ENCODE measurements at places on chromosomes 1 and 21.

GRCh38 chr1:31985430-31985829, 28.2 kb upstream of the KHDRBS1 start:
- DNase-seq, result no peak

DNA sequence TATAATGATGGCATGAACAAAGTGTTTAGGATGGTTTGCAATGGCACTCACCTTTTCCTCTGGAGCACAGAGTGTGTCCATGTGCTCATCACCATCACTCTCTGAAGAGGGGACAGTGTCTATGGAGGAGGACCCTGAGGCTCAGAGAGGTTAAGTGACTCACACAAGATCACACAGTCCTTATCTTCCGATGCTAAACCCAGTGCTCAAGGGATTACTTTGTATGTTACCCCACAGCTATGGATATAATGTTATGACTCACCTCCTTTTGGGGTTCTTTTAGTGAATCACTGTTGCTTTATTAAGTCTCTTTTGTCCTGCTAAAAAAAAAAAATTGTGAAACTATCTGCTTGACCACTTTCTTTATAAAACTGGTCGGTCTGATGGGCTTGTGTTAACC, 67.6 kb downstream of the TENT5C start:
- no peak for DNase-seq

DNA sequence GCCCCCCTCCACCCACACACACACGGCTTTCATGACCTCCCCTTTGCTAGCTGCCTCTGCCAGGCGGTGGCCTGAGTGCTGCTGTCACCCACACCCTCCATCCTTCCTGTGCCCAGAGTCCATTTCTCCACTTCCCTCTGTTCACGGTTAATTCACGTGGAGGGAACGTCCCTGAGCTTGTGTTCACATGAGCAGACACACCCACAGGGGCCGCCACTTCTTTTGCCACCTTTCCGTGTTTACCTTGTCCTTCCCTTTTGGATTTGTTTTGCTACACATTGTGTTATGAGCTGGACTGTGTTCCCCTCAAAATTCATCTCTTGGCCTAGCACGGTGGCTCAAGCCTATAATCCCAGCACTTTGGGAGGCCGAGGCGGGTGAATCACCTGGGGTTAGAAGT, 128.0 kb downstream of the ETS2 start:
- DNase-seq, result no peak

- DNase-seq, result no peak
Observed at GRCh38 chr1:203368624-203369451, 17.9 kb upstream of the FMOD start.

DNA sequence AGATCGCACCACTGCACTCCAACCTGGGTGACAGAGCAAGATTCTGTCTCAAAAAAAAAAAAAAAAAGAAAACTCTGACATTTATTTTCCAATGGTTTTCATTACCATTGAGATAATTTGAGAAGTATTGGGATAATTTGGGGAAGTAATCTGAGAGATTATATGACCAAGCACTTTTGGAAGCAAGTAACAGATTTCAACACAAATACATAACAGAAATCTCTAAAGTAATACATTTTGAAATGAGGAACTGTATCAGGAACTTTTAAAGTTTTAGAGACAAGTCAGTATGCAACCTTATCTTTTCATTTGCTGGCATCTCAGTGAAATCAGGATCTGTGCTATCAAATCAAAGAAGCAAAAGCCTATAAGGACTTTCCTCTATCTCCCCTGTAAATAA, 25.4 kb upstream of the SLC16A1 start:
- DNase-seq, result no peak

DNA sequence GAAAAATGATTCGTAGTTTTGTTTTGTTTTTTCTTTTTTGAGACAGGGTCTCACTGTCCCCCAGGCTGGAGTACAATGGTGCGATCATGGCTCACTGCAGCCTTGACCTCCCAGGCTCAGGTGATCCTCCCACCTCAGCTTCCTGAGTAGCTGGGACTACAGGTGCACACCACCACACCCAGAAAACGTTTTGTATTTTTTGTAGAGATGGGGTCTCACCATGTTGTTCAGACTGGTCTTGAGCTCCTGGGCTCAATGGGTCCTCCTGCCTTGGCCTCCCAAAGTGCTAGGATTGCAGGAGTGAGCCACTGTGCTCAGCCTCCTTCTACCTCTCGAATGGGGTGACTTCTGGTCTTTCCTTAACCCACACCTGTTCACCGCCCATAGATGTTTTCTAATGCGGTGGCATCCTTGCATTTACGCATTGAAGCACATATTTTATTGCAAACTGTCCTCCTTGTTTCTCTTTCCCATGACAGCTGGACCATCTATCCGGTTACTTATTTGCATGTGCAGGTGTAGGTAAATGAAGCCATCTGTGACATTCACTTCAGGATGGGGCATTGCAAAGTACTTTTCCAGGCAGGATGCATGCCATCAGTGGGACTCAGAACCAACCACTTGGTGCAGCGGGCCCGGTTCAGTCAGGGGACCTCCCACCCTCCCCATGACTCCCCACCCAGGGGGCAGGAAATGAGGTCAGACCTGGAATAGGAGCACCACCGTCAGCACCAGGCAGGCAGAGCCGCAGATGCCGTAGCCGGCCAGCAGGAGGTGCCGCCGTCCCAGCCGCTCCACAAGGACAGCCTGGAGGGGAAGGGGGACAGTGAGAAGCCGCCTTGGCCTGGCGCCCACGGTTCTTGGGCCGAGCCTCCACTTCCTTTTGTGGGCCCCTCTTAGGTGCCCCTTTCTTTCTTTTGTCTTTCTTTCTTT, 16.5 kb downstream of the SLC2A7 start:
- DNase-seq, result no peak

Data from anterior cingulate cortex (tissue), 58 donors.